ENCODE measurements at places on chromosomes 4 and X. TPM values are rescaled to one million over a fixed set of nuclear protein-coding genes. Genes with fewer than 3 reads are reported as not detected.

TMEM144 gene
- 1.6 TPM for total RNA-seq

HEPH gene
- 12.2 TPM for total RNA-seq

SPANXB1 gene
- total RNA-seq, result not detected

DNA sequence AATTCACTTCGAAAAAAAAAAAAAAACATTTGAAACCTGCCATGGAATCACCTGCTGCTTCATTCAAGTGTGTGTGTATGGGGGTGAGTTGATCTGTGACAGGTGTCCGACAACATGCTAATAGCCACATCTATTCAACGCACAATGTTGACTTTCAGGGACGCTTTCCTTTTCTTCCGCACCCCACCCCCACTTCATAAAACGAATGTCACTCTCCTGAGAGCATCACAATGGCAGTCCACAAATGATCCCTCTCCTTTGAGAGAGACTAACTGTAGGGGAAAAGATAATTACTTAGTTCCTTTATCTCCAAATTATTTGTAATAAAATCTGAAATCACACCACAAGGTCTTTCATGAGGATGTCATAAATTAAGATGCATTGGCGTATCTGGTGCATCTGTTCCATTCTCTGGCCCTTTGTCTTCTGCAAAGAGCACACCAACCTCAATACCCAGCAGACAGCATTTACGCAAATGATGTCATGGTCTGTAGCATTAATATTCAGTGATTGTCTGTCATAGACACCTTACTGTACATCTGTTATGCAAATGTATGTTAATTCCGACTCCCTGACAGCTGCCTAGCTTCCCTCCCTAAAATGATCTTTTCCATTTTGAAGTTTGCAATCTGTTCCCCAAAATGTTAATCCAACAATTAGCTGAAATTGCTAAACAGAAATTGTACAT lies 640.0 kb upstream of the BOD1L1 start:
- no peak overlapping the region for H3K4me3 ChIP-seq
- no peaks in the 10 kb centered on the region for H3K27me3 ChIP-seq
- no peak overlapping the region for H3K27ac ChIP-seq
- DNase-seq, result no peak
- H3K4me1 ChIP-seq, result no peaks in the 10 kb centered on the region
- no peaks in the 10 kb centered on the region for H3K36me3 ChIP-seq

- H3K4me3 ChIP-seq, result no peak overlapping the region
- no peak for DNase-seq
- no peak overlapping the region for H3K27ac ChIP-seq
- H3K27me3 ChIP-seq, result no peaks in the 10 kb centered on the region
Observed at GRCh38 chr4:168514249-168514852, 17.5 kb downstream of the PALLD start.

DNA sequence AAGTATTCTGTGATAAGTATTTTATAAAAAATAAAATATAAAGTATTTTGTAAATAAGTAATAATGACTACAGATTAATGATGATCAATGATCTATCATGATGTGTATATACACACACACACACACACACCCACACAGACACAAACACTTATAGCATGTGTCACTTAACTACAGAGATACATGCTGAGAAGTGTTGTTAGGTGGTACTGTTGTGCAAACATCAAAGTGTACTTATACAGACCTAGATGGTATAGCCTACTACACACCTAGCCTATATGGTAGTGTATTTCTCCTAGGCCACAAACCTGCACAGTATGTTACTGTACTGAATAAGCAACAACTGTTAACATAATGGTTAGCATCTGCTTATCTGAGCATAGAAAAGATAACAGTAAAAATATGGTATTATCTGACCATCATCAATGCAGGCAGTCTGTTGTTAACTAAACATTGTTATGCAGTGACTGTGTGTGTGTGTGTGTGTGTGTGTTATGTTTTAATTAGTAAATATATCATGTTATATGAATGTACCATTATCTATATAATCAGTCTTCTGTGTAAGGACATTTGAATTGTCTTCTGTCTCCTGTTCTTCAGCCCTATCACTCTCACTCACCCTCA lies 138.2 kb downstream of the CAMK2D start:
- no peaks in the 10 kb centered on the region for H3K4me1 ChIP-seq
- peaks cover 7% of the 10 kb centered on the region for H3K36me3 ChIP-seq
- H3K4me3 ChIP-seq, result no peak overlapping the region
- H3K27me3 ChIP-seq, result no peaks in the 10 kb centered on the region
- no peak for DNase-seq
